ENCODE measurements at places on chromosomes 2 and 18. TPM values are rescaled to one million over a fixed set of nuclear protein-coding genes. Genes with fewer than 3 reads are reported as not detected.

The NTSR2 gene
- not detected for total RNA-seq

The BBS5 gene
- 5.7 TPM for total RNA-seq

The EVA1A gene
- total RNA-seq: 29.3 TPM

The OTOS gene
- not detected for total RNA-seq

Data from aortic smooth muscle cell (primary cell).